ENCODE measurements at places on chromosomes 13 and 19.

DNA sequence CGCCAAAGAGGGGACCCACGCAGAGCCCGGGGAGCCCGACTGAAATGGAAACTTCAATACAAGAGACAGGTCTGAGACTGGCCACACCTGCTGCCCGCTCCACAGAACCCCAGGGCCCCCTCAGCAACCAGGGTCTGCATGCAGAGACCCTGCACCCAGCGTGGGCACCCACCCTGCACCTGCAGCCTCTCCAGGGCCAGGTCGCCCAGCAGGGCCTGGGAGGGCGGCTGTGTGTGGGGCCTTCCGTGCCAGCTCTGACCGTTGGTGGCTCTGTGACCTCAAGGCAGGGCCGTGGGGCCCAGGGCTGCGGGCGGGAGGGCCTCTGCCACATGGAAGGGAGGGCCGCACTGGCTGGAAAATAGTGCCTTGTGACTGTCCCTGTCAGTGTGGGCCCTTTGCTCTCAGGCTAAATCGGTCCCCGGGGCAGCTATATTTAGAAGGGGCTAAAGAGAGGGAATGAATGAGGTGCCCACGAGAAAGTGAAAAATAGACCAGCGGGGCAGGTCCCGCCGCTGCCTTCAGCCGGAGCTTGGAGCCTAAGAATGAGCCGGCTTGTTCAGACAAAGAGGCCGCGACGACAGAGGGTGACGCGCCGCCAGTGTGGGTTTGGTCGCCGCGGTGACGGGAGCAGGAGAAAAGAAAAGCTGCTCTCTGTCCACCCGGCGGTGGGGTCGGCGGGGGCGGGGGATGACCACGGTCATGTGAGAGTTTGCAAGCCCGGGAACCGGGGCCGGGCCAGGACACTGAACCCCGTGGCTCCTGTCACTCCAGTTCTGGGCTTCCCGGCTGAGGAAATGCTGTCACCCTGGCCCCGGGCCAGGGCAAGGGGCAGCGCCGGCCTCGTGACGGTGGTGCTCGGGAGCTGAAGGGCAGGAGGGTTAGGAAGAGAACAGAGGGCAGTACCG is 70.5 kb downstream of the GADD45B start:
- no peak for ATAC-seq

- no peak for ATAC-seq
These were observed 2.3 kb downstream of the TULP2 start for GRCh38 chr19:48896191-48896720.

- ATAC-seq = no peak
These were observed 63.4 kb upstream of the MCF2L start for GRCh38 chr13:112905619-112905989.

GRCh38 chr13:112226320-112227002 is 149.7 kb upstream of the SPACA7 start:
- ATAC-seq = no peak

DNA sequence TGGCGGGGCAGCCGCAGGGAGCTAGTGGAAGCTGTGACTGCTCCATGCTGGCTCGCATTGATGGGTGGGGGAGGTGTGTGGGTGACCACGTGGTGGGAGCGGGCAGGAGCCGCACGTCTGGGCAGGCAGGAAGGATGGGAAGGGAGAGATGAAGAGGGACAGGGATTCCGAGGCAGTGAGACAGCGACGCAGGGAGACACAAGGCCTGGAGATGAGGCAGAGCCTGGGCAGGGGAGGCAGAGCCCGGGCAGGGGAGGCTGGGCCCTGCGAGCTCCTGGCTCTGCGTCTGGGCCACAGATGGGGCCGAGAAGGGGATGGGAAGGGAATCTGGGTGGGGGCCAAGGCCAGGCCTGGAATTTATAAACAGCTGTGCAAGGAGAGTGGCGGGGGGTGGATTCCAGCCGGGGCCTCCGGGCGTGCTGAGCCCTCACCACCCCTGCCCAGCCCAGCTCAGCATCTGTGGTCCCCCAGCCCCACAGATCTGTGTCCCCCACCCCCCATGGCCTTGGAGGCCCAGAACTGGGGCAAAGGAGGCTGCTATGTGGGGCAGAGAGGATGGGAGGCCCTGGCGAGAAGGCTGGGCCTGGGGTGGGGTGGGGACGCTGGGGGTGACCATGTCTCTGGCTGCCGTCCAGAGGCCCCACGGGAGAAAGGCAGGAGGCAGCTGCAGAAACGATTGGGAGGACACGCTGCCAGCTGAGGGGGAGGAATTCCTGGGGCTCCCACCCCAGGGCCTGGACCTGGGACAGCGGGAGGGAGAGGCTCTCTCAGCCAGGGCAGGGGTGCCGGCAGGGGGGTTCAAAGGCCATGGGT is 6.0 kb downstream of the EHD2 start:
- ATAC-seq = no peak

DNA sequence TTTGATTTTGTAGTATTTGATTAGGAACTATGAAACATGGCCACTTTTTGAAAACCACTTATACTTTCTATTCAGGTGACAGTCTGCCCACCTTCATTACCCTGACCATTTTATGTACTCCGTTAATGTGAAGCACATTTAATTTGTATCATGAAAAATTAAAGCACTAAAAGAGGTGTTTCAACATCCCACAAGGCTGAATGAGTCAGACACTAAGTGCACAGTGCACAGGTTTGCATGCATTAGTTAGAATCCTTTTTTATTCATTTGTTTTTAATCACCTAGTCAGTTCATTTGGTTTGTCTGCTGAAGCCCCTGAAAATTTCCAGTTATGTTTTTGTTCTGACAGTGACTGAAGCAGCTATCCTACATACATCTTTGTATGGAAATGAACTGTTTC is 271.0 kb downstream of the SLITRK5 start:
- ATAC-seq = no peak

GRCh38 chr13:46171739-46172138 is 10.2 kb downstream of the LCP1 start:
- ATAC-seq = no peak

DNA sequence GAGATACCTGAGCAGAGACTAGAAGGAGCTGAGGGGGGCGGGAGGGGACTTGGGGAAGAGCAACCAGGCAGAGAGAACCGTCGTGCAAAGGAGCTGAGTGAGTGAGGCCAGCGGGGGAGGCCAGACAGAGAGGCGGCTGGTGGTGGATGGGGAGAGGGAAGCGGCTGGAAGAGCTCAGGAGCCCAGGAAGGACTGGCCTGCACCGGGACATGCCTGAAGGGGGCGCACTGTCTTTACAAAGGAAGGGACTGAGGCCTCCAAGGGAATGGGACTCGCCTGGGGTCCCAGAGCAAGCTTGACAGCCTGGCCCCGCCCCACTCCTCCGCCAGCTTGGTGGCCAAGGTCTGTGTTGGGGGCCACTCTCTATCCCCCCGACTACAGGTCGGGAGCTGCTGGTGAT is 14.9 kb downstream of the ONECUT3 start:
- ATAC-seq = no peak

DNA sequence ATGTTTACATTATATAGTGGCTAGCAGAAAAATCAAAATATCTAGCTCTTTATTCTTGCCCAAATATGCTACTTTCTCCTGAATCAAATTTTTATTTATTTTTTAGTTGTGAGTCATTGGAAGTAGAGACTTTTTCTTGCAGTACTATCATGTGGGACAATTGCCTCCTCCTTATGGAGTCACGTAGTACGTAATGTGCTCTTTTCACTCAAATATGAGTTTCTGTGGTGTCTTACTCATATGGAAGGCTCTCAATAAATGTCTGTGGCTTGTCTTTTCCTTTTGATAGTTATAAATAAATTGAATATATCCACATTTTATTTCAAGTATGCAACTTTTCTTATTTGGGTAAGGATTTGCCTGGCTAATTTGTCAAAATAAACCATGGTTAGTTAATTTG is 1411.0 kb upstream of the SLC10A2 start:
- no peak for ATAC-seq

DNA sequence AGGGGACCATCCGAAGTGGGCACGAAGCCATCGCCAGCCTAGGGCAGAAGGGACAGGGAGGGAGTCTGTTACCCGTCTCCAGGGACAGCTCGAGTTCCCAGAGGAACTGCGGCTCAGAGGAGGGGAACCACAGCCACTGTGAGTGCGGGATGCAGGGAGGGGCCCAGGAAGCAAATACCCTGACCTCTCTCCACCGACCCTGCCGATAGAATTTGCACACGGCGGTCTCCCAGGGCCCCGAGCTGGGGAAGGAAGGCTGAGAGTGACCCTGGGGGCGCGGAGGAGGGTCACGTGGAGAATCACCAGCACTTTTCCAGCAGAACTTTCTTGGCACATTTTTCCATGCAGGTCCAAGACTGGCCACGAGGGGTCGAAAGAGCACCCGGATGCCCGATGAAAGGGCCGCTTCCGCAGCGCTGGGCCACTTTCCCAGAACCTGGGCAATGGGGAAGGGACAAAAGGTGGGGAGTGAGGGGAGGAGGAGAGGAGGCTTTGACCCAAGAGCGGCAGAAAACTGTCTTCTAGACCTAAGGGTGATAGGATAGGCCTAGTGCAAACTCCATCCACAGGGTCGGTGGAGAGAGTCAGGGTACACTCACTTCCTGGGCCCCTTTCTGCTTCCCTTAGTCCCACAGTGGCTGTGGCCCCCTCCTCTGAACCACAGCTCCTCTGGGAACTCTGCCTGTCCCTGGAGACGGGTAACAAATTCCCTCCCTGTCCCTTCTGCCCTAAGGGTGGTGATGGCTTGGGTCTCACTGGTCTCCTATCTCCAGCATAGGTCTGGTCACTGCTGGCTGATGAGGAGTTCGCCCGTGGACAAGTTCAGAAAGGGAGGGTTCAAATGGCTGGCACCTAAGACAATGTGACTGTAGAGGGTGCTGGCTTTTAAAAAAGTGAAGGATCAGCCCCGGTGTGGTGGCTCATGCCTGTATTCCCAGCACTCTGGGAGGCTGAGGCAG is 5.3 kb upstream of the GPR4 start:
- ATAC-seq = peak; percentile 25

DNA sequence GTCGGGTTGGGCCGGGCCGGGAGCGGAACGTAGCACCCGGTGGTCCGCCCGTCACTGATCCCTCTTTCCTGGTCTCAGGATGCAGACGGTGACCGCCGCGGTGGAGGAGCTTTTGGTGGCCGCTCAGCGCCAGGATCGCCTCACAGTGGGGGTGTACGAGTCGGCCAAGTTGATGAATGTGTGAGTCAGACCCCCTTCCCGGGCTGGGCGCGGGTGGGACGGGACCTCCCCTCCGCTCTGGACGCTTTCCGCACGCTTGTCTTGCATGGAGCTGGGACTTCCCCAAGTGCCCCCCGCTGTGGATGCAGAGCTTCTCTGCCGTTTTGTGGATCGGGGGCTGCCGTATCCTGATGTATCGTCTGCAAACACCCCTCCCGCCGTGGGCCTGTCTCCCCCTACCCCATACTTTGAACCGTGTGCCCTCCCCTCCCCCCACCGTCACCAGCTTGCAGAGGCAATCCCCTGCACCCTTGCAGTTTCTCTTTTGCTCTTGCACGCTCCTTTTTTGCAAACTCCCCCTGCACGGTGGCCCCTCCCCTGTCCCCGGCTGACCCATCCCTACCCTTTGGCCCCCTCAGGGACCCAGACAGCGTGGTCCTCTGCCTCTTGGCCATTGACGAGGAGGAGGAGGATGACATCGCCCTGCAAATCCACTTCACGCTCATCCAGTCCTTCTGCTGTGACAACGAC is 669 bp downstream of the GADD45B start:
- ATAC-seq = peak; percentile 31

GRCh38 chr19:48479686-48480085 is 10.5 kb downstream of the CYTH2 start:
- no peak for ATAC-seq

DNA sequence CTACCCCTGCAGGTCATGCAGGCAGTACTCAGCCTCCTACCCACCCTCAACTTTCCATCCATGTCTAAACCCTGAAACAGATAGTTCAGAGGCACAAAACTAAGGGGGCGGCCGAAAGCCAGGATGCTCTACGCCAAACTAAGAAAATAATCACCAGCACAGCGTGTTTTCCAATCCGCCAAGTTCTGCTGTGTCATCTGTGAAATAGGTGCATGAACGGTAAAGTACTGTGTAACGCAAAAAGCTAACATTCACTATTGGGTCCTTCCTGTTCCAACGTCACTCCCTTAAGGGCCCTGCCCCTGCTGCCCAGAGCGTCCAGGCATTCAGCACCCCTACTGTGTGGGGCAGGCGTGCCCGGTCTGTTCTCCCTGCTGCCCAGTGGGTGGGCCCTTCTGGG is 12.2 kb upstream of the TIMM44 start:
- no peak for ATAC-seq

DNA sequence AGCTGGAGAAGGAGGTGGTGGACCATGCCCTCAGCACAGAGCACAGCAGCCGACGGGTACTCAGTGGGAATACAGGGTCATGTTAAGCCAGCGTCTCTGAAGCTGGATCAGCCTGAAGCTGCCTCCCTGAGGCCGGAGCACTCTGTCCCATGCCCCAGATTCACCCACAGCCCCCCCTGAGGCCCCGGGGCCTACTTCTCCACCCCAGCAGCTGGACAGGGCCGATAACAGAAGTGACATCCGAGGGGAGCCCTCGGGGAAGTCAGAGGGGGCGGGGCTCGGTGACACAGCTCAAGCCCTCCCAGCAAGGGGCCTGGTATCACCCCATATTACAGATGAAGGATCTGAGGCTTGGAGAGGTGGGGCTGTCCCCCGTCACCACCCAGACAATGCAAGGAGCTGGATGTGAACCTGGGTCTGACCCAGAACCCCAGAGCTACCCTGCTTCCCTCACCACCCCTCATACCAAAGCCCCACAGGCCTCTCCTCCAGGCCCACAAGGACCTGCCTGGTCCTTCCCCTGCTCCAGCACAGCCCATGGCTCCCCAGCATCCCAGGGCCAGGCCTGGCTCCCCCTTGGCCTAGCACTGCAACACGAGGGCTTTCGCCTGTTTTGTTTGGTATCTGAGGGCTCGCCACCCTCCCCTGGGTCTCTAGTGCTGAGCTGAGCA is 5.7 kb downstream of the R3HDM4 start:
- ATAC-seq = no peak

GRCh38 chr13:94139393-94139995 is 340.0 kb downstream of the DCT start:
- ATAC-seq = no peak

- no peak for ATAC-seq
These were observed 8.6 kb downstream of the PTBP1 start for GRCh38 chr19:805600-806550.

GRCh38 chr13:73987618-73988017 is 146.6 kb downstream of the KLF12 start:
- ATAC-seq = no peak

DNA sequence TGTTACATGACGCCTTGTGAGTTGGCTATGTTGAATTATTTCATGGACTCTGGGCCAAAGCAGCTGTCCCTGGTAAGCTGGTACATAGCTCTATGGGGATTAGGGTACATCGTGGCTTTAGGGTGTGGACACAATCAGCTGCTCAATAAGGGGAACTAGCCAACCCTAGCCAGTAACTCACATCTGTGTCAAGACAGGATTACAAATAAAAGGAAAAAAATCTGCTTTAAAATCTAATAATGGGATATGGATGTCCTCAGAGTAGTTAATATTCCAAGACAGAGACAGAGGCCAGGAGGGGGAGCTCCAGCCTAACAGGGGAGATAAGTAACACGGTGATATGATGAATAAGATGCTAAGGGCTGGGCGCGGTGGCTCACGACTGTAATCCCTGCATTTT is 21.1 kb upstream of the ZNF766 start:
- peak; percentile 59 for ATAC-seq

- ATAC-seq = no peak
These were observed 969 bp upstream of the POMP start for GRCh38 chr13:28657784-28658538.
